ENCODE measurements at places on chromosomes 7 and 10. TPM values are rescaled to one million over a fixed set of nuclear protein-coding genes. Genes with fewer than 3 reads are reported as not detected.

EPO gene
- not detected for total RNA-seq

SPDYE11 gene
- total RNA-seq: not detected

GAD2 gene
- total RNA-seq: not detected

ZNF853 gene
- 3.1 TPM for total RNA-seq

GRID2IP gene
- total RNA-seq: 1.0 TPM

SEMA3D gene
- 3.5 TPM for total RNA-seq

ABCC2 gene
- total RNA-seq: 1.0 TPM

GPC2 gene
- 0.91 TPM for total RNA-seq

SOSTDC1 gene
- total RNA-seq: 3.8 TPM

Data from upper lobe of left lung (tissue), 6 donors.